Activated T-cell treated with anti-CD3 and anti-CD28 coated beads for 1 hour (primary cell): ENCODE measurements at places on chromosomes 4 and X.

DNA sequence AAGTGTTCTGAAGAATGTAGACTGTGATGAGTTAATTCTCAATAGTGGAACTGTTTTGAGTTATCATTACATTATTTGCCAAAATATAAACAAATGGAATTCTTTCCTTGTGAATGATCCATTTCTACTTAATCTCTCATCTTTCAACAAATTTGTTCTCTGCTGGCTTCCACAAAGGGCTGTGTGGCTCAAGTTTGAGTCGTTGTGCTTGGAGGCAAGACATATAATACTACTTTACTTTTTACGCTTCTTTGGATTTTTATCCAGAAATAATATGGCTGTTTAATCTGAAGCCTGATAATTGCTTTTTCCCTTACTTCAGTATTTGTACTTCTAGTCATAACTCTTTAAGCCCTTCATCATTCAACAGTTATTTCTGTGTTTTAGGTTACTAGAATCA is 169.5 kb downstream of the ARHGAP10 start:
- DNase-seq, result no peak

DNA sequence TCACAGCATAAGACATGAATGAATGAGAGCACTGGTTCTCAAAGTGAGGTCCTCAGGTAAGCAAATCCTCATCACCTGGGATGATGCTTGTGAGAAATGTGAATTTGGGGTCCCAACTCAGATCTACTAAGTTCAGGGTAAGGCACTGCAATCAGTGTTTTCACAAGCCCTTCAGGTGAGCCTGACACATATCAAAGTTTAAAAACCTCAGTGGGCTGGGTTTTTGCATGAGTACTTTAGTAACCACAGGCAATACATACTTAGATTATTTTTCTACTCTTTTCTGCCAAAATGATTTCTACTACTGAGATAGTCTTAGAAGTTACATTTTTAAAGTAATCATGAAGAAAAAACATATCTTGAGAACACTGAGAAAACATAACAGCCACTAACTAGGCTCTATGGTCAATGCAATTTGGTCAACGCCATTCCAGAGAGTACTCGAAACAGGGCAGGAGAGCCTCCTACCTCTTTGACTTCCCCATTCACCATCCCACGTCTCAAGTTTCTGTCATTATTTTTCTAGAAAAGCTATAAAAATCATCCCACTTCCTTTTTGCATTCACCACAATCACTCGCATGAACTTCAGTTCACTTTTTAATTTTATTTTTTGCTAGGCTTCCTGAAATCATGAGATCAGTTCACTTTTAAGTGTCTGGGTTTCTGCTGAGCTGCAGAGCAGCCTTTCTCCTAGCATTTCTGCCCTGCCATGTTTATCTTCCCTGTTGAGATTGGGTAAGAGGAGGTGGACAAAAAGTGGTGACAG is 73.8 kb downstream of the MFAP3L start:
- DNase-seq, result no peak

DNA sequence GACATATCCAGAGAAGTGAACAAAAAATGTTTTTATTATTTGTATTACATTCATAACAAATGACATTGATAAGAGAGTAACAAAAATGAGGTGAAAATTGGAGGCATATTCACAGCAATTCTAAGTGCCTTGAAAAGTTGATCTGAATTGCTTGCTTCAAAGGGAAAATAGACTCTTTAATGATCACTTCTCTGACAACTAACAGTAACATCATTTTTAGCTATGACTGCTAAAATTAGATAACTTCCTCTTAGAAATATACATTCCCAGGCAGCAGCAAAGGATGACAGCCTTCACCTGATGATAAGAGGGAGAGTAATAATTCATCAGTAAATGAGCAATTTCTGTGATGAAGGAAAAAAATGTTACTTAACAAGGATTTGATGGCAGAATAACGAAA is 472.5 kb downstream of the PCDH10 start:
- no peak for DNase-seq

DNA sequence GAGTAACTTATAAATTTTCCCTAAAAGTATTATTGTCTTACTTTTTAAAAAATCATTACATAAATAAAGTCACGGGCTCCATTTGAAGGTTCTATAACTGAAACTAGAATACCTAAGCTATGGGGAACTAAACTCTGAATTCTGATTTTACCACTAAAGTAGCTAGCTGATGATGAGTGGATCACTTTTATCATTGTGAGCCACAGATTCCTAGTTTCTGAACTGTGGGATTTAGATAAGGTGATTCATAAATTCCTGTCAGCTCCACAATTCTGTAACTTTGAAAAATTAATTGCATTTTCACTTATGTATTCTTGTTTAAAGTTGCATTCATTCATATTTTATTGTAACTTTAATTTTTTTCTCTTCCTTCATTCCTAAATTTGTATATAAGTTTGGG is 540.9 kb downstream of the GBA3 start:
- no peak for DNase-seq

GRCh38 chr4:148716431-148717052 is 274.3 kb upstream of the NR3C2 start:
- DNase-seq, result no peak

DNA sequence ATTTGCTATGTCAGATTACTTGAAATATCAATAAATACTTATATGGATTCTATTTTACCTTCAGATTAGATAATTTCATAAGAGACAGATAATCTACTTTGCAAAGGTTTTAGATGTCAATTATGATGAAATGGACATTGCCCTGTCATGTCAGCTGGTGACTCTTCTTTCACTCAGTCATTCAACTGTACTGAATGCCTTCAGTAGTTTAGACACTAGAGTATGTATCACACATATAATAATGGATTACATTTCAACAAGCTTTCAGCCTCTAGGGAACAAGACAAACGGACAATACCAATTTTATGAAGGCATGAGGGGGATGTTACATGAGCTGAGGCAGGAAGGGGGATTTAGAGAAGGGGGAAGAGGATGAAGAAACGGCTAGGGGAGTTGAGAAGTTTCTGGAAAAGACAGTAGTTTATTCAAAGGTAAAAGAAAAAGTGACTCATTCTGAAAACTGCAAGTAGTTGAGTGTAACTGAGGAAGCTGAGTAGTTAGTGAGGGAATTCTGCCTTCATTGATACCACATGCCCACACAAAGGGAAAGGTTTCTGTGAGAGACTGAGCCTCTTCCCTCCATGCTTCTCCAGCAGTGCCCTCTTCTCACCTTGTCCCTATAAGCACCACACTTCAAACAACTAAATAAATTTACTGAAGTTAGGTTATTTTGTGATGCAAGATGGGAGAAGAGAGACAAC is 25.7 kb downstream of the SLC9B2 start:
- no peak for DNase-seq

- no peak for DNase-seq
Measured at GRCh38 chr4:94410678-94411206, 41.0 kb upstream of the PDLIM5 start.

- no peak for DNase-seq
Measured at GRCh38 chrX:96997196-96997595, 113.5 kb downstream of the RPA4 start.

GRCh38 chrX:3711331-3711917 is 2.0 kb downstream of the PRKX start:
- no peak for DNase-seq

DNA sequence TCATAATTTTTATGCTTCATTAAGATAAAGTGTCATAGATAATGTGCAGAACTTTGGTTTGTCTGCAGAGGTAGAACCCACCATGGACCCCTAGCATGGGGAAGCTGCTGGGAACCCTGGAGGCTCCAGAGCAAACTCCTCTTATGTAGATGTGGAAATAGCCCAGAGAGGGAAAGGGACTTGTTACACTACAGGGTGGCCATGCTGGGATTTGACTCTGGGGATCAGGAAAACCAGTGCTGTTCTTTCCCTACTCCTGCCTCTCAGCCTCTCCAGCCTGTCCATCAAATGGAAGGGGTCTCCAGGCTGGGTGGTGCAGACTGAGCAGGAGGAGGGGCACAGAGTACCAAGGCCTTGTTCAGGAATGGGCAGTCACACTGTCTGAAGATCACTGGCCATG is 54.2 kb downstream of the MSX1 start:
- DNase-seq, result no peak

DNA sequence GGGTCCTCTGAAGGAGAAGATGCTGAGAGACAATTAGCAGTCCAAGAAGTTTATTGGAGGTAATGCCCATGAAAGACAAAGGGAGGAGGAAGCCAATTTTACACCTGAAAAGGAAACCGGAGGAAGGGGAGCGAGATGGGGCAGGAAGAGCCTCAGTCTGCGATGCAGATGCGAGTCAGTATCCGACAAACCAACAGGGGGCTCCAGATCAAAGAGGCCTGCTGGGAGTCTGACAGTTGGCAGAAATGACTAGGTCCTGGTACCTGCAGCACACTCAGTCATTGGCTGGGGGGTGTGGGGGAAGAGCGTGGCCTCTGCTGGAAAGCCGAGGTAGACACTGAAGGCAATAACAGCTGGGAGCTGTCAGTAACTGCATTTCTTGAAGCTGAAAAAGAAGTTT is 231.1 kb upstream of the CENPE start:
- no peak for DNase-seq

DNA sequence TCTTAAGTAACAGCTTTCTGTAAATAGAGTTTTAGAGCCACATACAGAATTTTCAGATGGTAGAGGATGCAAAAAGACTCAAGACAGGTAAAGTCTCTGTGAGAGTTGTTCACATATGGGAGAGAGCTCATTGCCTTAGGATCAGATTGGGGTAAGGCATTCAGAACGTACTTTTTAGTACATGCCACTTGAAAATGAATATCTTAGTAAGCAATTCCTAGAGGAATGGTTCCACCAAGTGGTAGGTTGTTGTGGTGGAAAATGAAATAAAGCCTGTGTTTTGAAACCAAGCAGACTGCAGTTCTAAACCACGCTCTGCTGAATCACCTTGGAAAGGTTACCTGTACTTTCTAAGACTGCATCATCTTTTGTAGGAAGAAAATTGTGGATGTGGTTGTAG is 547.0 kb upstream of the LCORL start:
- DNase-seq, result no peak

DNA sequence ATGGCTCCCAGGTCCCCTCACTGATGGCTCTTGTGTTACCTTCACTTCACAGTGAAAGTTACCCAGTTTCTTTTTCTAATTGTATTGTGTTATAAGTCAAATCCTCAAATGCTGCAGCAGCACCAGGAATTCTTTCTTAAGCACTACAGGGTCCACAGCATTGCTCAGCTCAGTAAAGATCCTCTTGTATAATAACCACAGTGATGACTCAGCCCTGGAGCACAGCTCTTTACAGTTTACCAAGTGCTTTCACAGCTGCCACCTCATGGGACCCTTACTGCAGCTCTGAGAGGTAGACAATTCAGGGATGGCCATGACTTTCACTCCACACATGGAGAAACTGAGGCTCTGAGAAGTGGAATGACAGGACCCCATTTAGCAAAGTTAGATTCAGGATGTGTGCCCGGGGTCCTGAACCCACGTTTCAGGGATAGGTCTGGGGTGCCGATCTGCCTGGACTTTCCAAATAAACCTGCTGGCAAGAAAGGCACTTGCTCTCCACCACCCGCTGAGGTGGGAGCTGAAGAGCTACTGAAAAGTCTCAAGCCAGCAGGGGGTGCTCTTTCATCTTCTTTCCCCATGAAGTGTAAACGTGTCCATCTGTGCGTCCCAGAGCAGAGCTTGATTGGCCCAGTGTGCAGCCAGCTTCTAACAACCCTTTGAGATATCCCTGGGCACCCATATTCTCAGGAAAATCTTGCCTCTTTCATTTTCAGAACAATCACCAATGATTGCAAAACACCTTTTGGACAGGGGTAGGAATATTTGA is 35.7 kb upstream of the GABRQ start:
- no peak for DNase-seq

DNA sequence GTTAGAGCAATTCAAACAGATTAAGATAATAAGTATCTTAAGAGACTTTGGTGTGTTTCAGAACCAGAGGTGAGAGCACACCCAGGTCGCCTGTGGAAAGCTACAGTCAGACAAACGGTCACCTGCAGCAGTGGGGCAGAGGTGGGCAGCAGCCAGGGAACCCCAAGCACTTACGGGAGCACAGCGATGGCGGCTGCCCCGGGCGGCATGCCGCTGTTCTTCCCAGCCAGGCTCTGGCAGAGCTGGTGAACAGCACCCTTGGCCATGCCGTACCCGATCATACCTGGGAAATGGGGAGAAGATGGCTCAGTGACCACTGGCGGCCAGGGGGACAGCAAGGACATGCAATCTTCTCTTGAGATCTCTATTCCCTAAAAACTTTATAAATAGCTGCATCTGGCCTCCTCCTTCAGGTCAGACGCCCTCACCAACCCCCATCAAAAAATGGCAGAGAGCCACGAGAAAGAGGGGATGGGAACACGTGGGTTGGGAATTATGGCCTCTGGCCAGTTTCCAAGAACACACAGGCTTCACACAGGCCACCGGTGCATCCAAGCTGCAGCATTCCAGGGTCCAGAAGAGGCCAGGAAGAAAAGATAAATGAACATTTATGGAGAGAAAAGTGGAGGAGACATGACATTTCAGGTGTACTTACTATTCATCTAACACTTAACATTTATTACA is 19.7 kb downstream of the QDPR start:
- no peak for DNase-seq

- DNase-seq, result no peak
Measured at GRCh38 chr4:177492022-177492421, 49.8 kb upstream of the AGA start.

DNA sequence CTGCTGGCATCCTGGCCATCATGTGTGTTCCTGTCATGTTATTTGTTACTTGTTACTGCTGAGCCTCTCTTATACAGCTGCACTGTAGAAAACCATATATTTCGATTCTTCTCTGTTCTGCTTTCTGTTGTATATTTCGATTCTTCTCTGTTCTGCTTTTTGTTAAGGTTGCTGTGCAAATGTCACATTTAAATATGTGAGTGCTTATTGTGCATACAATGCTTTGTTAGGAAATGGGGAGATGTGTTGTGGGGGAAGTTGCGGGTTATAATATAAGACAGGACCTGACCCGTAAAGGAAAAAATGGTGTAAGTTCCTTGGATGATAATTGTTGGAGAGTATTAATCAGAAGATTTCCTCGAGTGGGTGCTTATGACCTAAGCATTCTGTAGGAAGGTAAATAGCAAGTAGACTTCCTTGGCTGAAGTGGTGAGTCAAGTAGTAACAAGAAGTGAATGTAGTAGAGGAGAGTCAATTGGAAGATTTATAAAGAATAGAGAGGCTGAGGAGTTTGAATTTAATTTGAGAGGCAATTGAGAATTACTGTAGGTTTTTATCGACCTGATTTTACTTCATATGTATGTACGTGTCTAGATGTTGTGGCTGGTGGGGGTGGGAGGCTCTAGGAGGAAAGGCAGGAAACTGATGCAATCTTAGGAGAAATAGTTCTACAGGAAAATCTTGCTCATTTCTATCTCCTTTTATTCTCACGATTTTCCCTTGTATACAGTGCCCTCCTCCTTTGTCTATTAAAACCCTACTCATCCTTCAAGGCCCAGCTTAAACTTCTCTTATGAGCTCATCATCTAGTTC is 8.5 kb downstream of the OGT start:
- DNase-seq, result no peak

- no peak for DNase-seq
Measured at GRCh38 chr4:174494146-174494545, 28.1 kb downstream of the HPGD start.

GRCh38 chr4:88928852-88929251 is 128.1 kb downstream of the FAM13A start:
- DNase-seq, result no peak

- no peak for DNase-seq
Measured at GRCh38 chrX:54695816-54696487, 102.1 kb downstream of the ITIH6 start.

- DNase-seq, result no peak
Measured at GRCh38 chr4:183403486-183403885, 41.0 kb upstream of the CDKN2AIP start.

GRCh38 chr4:134260126-134260525 is 58.5 kb upstream of the PABPC4L start:
- no peak for DNase-seq
